ENCODE measurements at places on chromosomes 13 and 19. TPM values are rescaled to one million over a fixed set of nuclear protein-coding genes. Genes with fewer than 3 reads are reported as not detected.

DNA sequence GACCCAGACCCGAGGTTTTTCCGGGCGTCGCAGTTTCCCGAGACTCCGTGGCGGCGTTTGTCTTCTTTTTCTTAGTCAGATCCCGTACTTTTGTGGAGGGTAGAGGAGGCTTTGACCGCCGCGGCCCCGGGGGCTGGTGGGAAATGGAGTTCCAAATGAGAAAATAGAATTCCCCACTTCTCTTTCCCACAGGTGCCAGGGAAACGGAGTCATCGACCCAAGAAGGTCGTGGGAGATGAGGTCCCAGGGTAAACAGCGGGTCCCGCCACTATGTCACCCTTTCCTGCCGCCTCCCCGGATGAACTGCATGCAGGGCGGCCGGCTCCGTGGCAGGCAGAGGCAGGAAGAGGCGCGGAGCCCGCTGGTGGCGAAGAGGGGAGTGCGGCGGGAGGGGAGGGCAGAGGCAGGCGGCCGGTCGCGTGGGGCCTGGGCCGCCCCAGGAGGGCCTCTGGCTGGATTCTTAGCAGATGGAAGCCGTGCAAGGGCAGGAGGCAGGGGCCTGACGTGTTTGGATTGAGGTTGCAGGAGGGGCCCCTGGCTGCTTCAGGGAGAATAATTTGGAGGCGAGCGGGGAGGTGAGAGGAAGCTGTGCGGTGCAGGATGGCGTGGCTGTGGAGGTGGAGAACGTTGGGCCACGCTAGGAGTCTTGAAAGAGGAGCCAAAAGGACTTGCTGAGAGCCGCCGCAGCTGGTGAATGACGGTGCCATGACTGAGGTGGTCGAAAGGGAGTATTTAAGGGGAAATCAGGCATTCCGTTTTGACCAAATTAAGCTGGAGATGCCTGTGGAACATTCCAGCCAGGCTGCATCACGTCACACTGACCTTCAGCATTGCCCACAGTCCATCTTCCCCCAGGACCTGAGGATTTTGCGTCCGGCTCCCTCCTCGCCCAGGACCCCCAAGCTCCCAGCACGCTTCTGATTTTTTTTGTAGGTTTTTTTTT, 11.7 kb downstream of the CYTH2 start:
- peak overlapping the region; percentile 85 for H3K27ac ChIP-seq
- no peaks in the 10 kb centered on the region for H3K27me3 ChIP-seq
- peak; percentile 88 for DNase-seq
- no peaks in the 10 kb centered on the region for H3K4me1 ChIP-seq
- H3K36me3 ChIP-seq, result no peaks in the 10 kb centered on the region

GRCh38 chr13:46010148-46010547, 42.4 kb downstream of the ZC3H13 start:
- no peaks in the 10 kb centered on the region for H3K27me3 ChIP-seq
- no peak overlapping the region for H3K4me3 ChIP-seq
- no peak for DNase-seq
- peaks cover 2% of the 10 kb centered on the region for H3K36me3 ChIP-seq
- H3K4me1 ChIP-seq, result no peaks in the 10 kb centered on the region
- no peak overlapping the region for H3K27ac ChIP-seq

DNA sequence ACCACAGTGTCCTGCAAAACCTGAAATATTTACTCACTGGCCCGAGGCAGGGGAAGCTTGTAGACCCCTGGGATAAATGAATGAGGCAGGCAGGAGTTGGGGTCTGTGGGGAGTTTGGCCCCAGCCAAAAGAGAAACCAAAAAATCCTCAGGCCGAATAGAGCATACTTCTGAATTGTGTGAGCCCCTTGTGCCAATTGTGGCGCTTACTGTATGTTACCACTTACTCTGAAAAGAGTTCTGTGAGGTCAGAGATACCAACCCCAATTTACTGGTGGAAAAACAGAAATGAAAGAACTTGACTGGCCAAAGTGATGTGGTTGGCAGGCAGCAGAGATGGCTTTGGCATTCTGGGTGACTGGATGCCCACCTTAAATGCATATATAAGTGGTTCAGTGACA, 6.9 kb downstream of the CARM1 start:
- H3K27me3 ChIP-seq, result no peaks in the 10 kb centered on the region
- H3K4me3 ChIP-seq, result no peak overlapping the region
- H3K36me3 ChIP-seq, result no peaks in the 10 kb centered on the region
- no peaks in the 10 kb centered on the region for H3K4me1 ChIP-seq
- no peak for DNase-seq

- H3K4me3 ChIP-seq, result no peak overlapping the region
- no peaks in the 10 kb centered on the region for H3K4me1 ChIP-seq
- H3K36me3 ChIP-seq, result no peaks in the 10 kb centered on the region
- H3K27ac ChIP-seq, result no peak overlapping the region
- DNase-seq, result no peak
- no peaks in the 10 kb centered on the region for H3K27me3 ChIP-seq
These were observed 211.9 kb downstream of the FGF9 start for GRCh38 chr13:21882766-21883165.

DNA sequence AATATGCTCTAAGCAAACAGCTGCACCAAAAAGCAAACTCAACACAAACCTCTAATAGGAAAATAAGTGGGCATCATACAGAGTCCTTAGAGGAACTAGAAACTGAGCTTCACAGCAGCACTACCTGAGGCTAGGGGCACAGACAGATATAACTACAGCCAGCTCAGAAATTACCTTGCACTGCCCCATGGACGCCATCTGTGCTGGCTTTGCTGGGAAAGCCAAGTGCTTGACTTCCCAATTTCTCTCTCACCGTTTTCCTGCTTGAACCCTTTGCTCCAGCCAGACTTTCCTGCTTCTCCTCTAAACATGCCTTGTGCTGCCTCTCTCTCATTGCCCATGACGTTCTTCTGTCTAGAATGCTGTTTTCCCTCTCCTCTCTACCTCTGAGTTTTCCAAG, 29.3 kb downstream of the MTUS2 start:
- H3K4me1 ChIP-seq, result no peaks in the 10 kb centered on the region
- no peaks in the 10 kb centered on the region for H3K36me3 ChIP-seq
- no peak overlapping the region for H3K27ac ChIP-seq
- H3K4me3 ChIP-seq, result no peak overlapping the region

DNA sequence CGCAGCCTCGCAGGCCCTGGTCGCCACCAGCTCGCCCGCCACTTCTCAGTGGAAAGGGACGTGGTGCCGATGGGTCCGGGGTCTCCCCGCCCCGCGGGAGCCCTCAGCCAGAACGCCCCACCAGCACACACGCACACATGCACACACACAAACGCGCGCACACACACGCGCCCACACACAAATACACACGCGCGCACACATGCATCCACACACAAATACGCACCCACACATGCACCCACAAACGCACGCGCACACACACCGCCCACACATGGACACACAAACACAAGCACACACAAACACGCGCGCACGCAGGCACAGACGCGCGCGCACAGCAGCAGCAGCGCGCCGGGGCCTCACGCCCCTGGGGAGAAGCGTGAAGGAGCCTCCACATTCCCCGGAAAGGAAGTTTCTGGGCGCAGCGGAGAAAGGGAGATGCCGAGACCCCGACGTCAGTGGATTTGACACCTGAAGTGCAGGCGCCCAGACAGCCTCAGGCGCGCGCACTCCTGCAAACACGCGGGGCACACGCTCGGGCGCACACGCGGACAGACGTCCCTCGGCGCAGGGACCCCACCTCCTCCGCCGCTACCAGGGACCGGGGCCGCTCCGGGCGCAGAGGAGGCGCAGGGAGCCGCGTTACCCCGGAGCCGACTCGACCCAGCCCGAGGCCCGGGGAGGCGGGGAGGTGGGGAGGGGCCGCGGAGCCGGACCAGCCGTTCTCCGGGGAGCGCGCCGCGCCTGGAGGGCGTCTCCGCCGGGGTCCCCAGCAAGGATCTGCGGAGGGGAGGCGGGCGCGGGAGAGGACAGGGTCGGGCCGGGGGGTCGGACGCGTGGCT, 622 bp downstream of the RASA3 start:
- peak overlapping the region; percentile 38 for H3K27ac ChIP-seq
- H3K36me3 ChIP-seq, result no peaks in the 10 kb centered on the region
- peak overlapping the region; percentile 79 for H3K4me3 ChIP-seq
- no peaks in the 10 kb centered on the region for H3K27me3 ChIP-seq
- DNase-seq, result no peak
- H3K4me1 ChIP-seq, result no peaks in the 10 kb centered on the region

Gene TMEM150B
- 2.9 TPM for total RNA-seq

Gene NAXD
- total RNA-seq, result 21.2 TPM

Gene TNNI3
- not detected for total RNA-seq
